ENCODE measurements at places on chromosomes 7 and 10.

DNA sequence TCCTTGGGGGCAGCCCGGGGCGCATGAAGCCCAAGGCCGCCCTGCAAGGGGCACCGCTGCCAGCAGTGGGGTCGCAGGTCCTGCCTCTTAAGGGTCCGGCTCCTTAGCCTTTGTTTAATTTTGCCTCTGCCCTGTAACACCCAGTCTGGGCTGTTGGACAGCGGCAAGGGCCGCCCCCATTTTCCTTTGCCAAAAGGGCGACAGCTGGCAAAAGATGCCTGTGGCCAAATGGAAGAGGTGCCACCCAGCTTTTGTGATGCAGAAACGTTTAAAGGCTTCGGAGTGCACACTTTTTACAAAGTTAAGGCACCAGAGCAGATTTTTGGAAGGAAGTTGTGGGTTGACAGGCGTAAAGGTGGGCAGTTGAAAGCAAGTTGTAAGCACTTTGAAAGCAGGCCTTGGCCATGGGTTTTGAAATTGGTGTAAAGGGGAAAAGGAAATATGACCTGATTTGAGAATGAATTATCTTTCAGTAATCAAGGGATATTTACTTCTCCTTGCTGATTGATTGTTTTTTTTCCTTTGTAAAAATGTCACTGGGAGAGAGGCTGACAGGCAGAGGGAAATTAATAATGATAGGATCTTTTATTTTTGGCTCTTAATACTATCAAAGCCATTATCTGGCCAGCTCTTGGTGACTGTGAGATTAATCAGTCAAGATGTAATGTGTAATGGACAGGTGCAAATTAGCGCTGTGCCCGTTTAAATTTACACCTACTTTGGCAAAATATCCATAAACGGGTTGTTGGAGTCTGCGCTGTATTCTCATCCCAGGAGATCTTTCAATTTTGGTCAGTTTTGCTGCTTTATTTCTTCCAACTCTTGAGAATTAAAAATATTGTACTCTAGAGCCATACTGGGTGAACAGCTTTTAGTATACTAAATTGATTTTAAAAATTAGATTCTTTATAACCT lies 1.2 kb downstream of the CASD1 start:
- DNase-seq = peak; percentile 24

- no peak for DNase-seq
Observed at GRCh38 chr7:105286441-105286840, 102.3 kb downstream of the SRPK2 start.

- DNase-seq = no peak
Observed at GRCh38 chr7:76165973-76166403, 35.7 kb upstream of the SRRM3 start.

GRCh38 chr7:17593819-17594419 lies 295.5 kb downstream of the AHR start:
- DNase-seq = no peak

- DNase-seq = no peak
Observed at GRCh38 chr10:48694371-48695030, 9.8 kb downstream of the WDFY4 start.

GRCh38 chr7:18806177-18806576 lies 310.6 kb downstream of the HDAC9 start:
- no peak for DNase-seq

- DNase-seq = peak; percentile 32
Observed at GRCh38 chr7:2138146-2138765, 94.5 kb downstream of the MAD1L1 start.

DNA sequence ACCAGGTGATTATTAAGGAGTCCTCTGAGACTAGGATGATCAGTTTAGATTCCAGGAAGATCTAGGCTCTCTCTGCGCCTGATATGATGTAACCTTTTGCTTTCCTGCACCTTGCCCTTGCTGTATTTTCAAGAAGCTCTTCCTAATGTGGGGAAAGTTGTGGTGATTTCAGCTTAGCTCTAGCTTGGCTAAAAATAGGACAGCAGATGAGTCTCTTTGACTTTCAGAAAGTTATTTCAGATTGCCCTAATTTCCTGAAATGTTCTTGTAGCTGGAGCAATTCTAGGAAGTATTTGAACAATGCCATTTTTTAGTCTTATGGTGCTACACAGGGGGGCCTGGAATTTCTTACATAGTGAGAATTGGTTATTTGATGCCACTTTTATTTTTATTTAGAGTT lies 3.8 kb downstream of the LCOR start:
- DNase-seq = no peak

DNA sequence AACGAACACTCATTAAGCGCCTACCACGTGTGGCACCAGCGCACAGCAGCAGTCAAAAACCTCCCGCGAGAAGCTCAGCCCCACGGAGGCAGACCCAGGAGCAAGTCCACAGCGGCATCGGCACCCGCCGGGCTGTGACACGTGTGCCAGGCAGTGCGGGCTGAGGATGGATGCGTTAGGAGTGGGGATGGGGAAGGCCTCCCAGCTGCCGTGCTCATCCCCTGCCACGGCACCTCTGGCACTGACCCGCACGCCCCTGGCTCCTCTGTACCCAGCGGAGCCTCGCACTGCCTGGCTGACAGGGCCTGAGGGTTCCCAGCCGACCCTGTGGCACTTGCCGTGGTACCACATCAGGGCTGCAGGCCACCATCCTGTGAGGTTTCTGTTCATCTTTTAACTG lies 16.8 kb downstream of the CFAP46 start:
- no peak for DNase-seq

DNA sequence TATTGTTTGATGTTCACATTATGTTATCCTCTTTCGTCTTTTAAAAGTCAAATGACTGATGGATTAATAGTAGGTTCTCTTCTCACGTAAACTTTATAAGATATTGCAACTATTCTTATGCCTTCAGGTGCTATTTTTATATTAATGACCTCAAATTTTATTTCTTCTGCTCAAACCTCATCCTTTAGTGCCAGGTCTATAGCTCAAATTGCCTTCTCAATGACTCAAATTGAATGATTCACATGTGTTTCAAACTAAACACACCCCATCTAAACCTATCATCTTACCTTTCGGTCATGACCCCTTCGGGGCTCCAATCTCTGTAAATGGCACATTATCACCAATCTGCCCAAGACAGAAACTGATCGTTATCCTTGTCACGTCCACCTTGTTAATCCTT lies 22.0 kb upstream of the LIPF start:
- no peak for DNase-seq

DNA sequence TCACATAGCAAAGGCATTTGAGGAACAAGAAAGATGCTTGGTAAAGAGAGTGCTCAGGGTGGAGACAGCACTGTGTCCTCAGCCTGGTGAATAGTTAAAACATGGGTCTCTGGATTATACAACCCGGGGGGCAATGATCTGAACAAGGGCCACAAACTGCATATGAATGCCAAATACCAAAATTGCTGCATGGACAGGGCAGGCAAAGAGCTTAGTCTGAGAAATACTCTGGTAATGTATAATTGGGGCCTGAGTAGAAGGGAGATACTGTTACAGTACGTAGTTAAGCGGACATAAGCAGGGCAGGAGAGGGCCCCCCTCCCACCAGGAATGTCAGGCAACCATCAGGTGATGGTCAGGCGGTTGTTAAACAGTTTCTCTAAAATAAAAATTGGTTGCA lies 99.3 kb upstream of the CDK1 start:
- no peak for DNase-seq

DNA sequence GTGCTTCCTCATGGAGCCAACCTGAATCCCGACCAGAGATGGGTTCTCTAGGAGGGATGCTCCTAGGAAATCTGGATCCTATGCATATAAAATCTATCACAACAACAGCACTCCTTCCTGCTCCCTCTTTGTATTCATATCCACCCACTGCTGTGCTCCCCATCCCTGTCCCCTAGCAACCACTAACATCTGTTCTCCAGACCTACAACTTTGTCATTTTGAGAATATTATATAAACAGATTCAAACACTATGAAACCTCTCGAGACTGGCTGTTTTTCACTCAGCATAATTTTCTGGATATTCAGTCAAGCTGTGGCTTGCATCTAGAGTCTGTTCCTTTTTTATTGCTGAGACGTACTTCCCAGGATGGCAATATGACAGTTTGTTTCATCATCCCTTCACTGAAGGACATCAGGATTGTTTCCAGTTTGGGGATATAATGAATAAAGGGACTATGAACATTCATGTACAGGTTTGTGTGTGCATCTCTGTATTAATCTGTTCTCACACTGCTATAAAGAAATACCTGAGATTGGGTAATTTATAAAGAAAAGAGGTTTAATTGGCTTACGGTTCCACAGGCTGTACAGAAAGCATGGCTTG lies 36.0 kb upstream of the PRR15 start:
- DNase-seq = no peak

GRCh38 chr10:24821986-24822385 lies 98.3 kb upstream of the ARHGAP21 start:
- DNase-seq = no peak

GRCh38 chr10:24459836-24460235 lies 250.9 kb downstream of the KIAA1217 start:
- DNase-seq = no peak

DNA sequence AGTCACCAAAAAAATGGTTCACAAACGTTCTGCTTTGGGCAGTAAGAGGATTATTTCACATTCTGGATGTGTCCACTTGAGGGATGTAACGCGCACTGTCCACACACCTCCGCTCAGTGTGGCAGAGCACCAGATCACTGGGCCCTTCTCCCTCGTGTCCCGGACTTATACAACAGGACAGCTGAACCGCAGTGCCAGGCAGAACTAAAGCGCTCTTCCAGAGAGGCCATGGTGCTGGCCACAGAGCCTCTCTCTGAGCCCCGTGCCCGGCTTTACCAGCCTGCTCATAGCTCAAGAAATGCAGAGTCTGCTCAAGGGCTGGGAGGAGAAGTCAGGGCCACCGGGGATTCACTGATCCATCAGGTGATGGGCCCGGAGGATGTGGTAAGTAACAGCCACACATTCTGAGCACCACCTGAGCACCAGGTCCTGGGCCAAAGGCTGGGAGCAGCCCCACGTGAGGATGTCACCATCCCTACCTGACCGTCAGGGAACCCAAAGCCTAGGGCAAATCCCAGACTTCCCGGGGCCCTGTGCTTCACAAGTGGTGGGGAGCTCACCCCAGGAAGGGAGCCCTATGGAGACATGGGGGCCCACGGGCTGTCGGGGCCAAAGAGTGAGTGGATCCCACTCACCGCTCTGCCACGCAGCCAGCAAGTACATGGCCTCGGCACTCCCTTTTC lies 74.9 kb downstream of the FAM53B start:
- DNase-seq = no peak

- no peak for DNase-seq
Observed at GRCh38 chr7:28573059-28573553, 160.8 kb downstream of the CREB5 start.

- DNase-seq = no peak
Observed at GRCh38 chr7:29354340-29354739, 159.8 kb downstream of the CHN2 start.

- no peak for DNase-seq
Observed at GRCh38 chr7:26843705-26844104, 20.7 kb downstream of the SKAP2 start.

DNA sequence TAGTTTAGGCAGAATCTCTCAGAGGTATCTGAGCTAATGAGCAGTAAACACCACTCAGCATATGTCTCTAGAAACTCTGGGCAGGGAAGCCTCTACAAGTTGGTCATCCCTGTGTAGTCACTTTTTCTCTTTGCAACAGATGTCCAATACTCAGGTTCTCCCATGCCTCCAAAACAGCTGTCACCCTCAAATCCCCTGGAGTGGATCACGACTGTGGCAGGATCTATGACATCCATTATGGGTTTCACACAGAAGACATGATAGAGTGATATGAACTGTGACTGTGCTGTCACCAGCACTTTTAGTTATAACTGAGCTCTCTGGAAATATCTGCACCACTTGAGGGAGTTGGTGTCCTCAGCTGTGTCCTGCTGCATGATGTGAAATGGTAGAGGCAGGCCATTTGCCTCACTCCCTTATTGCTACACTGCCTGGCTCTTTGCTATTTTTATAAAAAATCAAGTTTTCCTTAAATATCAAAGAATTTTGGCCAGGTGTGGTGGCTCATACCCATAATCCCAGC lies 24.1 kb upstream of the ZNRF2 start:
- DNase-seq = no peak

DNA sequence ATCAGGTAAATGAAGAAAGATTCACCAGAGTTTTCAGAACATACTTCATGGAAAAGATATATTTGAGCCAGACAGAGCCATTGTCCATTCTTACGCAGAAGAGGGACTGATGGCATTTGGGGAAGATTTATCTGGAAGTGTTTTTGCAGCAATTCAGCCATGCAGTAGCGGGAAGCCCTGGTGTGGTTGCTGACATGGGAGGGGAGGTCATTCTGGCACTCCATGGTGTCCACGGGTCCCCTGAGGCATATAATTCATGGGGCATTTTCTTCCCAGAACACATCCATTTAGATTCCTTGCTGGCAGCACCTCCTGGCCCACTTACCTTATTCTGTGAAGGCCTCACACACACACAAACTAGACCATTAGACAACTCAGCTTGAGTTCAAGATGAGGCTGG lies 55.6 kb downstream of the WIPF3 start:
- DNase-seq = no peak

- no peak for DNase-seq
Observed at GRCh38 chr7:116356333-116356965, 143.1 kb upstream of the CAV2 start.

DNA sequence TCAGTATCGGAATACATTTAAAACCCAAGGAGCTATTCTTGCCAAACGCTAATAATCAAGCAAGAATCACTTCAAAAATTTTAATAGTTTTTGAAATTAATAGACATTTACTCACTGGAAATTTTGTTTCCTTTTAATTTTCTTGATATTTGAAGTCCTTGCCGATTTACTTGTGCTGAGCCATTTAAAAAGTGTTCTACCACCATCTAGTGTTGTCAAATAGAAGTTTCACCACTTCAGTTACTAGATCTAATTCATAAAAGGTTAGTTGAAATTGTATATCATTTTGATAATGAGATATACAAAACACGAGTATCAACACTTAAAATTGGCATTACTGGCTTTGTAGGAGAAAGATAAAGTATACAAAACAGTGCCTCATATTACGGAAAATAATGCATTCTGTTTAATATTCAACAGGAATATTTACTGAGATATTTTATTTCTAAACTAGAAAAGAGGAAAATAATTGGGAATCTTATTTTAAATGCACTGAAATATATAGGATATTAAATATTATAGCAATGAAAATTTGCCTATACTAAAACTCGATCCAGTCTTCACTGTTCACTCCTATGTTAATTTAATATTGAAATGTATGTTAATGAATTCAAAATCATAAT lies 664.8 kb upstream of the SEMA3D start:
- no peak for DNase-seq

GRCh38 chr7:105718511-105718925 lies 137.2 kb upstream of the EFCAB10 start:
- DNase-seq = no peak

DNA sequence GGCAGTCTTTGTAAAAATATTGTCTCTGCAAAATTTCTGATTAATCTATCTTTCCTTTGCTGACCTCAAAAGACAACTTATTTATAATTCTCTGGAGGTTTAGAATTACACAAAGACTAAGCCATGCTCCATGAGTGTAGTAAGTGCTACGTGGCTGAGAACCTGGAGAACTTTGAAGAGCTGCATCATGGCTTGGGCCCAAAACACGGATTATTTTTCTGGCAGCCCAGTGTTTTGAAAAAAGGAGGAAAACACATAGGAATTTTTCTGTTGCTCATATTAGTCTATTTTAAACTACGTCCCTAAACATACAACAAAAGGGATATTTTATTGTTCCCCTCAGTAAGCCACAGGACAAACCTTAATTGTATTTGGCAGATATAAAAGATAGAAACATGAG lies 360.7 kb upstream of the MYO3A start:
- DNase-seq = no peak

Data from activated gamma-delta T cell treated with anti-CD3 and anti-CD28 coated beads, Interleukin-2, amount 50 U/mL, for 16 hours (primary cell).